ENCODE measurements at places on chromosomes 3 and 15.

DNA sequence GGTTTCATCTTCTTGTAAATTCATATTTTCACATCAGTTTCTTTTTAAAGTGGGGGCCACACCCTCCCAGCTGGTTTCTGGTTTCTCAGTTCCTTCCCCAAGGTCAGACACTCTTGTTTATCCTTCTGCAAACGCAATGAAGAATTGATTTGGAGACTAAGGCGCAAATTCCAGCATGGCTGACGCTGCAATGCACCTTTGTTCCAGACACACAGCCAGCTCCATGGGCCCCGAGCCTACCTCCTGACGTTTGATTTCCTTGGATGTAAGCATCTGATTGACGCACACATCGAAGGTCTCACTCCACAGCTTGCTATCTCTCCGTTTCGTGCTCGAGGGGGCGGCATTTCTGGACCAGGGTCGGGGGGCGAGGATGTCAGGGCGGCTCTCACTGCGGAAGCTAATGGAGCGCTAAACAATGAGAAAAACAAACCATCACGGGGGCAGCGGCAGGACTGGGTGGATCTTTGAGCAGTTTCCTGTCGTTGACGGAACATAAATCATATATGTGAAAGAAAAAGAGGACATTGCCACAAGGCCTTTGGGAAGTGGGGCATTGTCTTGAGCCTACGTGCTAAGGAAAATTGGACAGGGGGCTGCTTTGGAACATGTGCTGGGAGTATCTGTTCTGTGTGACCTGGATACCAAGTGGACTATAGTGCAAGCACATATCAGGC is 46.9 kb downstream of the ARHGEF3 start:
- no peak for DNase-seq

- no peak for DNase-seq
Measured at GRCh38 chr3:140758791-140759444, 81.1 kb downstream of the TRIM42 start.

GRCh38 chr3:77247817-77248216 is 207.9 kb downstream of the ROBO2 start:
- DNase-seq = no peak

GRCh38 chr15:83210619-83211018 is 3.0 kb upstream of the HDGFL3 start:
- DNase-seq = peak; percentile 43

- DNase-seq = peak; percentile 86
Measured at GRCh38 chr3:150251187-150252062, 156.7 kb upstream of the TSC22D2 start.

DNA sequence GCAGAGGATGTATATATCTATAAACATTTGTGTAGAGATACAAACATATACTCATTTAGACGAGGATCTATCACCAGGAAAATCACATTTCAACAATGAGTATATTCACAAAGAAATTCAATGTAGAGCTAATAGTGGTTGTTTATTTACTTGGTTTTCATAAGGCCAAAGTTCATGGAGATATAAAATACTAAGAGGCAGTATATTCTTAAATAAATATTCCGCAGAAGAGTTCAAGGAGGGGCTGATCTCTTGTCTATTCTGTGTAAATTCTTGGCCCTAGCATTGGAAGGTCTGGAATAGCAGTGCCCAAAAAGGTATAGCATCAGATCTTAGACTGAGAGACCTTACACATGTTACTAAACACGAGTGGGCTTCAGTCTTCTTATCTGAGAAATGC is 122.1 kb downstream of the EDEM1 start:
- DNase-seq = no peak

DNA sequence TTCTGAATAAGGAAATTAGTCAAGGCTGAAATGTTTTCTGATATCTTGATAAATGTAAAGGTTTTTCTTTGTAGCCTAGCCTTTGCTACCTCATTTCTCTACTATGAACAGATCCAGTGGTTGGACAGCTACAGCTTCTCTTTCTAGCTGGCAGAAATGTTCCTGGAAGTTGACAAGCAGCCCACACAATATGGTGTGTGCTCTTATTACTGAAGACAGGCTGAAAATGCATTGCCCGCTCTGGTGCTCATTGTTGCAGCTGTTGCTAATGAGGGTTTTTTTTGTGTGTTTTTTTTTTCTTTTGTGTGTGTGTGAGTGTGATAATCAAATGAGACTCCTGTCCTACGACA is 844.3 kb upstream of the SEMA6D start:
- no peak for DNase-seq

- DNase-seq = no peak
Measured at GRCh38 chr15:101503296-101503599, 13.7 kb upstream of the PCSK6 start.

- no peak for DNase-seq
Measured at GRCh38 chr3:50111757-50112156, 23.0 kb downstream of the RBM5 start.

DNA sequence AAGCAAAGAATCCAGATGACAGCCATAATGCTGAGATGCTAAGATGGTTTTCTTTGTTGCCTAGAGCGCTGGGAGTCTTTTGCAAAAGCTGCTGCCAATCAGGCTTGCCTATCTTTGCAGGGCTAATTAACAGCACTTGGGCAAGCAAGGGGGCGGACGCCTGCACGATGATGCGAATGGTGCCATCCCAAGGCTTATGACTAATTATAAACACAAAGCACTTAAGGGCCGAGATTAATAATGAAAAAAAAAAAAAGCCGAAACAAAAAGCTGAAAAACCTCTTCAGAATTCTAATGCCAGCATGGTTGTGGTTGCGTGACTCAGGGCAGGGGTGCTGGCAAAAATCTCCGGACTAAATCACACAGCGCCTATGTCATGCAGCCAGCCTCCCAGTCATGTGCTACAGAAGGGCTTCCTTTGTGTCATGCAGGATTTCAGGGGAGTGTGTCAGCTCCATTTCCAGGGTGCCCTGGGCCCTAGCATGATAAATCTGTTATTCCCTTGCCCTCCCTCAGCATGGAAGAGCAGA is 185.0 kb upstream of the ANKRD28 start:
- DNase-seq = peak; percentile 92

GRCh38 chr3:149199474-149199873 is 22.2 kb downstream of the CP start:
- peak; percentile 34 for DNase-seq

- DNase-seq = peak; percentile 92
Measured at GRCh38 chr15:90869601-90870353, 1.4 kb downstream of the FURIN start.

DNA sequence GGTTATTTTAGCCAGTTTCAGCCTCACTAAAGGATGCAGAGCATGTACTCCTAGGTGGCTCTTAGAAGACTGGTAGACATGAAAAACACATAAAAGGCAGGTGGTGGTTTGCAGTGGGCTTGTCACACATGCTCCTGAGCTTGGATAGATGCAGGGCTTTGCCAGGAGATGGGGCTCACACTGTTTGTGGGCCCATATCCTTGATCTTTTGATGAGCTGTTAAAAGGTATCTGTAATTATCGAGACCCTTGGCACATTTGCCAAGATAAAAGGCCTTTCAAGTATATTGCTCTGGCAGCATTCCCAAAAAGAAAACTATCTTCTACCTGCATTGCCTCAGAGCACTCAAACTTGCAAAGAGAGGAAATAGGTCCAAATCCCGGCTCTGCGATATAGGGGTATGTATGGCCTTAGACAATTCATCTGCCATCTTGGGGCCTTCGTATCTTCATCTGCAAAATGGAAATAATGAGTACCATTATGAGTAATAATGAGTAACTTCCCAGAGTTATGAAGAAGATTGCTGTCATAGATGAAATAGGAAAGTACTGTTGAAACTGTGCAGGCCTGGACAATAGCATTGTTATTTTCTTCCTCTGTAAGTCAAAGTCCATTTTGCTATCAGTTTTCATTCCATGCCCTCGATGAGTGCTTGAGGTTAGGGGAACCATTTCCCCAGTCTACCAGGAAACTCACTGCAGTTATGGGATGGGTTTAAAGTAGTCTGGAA is 172.7 kb downstream of the SYNPR start:
- DNase-seq = no peak

DNA sequence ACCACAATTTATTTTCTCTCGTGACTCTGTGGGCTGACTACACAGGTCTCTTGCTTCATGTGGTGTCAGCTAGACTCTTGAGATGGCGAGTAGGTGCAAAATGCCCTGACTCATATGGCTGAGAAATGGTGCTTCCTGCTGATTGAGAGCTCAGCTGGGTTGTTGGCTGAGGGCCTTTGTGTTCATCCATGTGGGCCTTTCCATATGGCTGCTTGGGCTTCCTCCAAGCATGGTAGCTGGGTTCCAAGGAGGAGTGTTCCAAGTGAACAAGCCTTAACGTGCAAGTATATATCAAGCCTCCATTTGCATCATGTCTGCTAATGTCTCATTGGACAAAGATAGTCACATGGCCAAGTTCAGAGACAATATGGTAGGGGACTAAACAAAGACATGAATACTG is 164.0 kb downstream of the PDCD6IP start:
- no peak for DNase-seq

GRCh38 chr3:101903451-101903871 is 54.1 kb downstream of the NFKBIZ start:
- DNase-seq = no peak

GRCh38 chr3:168383573-168383972 is 287.8 kb upstream of the GOLIM4 start:
- no peak for DNase-seq

- DNase-seq = no peak
Measured at GRCh38 chr3:60906283-60906682, 345.0 kb downstream of the FHIT start.

DNA sequence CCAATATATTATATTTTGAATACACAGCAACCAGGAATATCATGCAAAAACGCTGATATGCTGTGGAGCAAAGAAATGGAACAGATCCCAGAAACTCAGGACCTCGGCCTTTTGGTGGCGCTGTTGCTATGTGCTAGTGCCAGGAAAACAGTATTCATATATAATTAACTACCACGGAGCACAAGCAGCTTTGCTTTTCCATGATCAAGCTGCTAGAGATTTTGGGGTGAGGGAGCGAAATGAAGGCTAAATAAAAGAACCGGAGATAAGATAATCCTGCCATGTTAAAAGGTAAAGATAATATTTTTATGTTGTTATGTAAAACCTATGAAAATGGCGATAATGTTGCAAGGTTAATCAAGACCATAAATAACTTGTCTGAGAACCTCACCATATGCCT is 157.7 kb upstream of the FAM3D start:
- DNase-seq = peak; percentile 68
